ENCODE measurements at places on chromosomes 7 and 10.
A peak's percentile ranks its signal among the peaks of the same experiment; 100 is the strongest.

DNA sequence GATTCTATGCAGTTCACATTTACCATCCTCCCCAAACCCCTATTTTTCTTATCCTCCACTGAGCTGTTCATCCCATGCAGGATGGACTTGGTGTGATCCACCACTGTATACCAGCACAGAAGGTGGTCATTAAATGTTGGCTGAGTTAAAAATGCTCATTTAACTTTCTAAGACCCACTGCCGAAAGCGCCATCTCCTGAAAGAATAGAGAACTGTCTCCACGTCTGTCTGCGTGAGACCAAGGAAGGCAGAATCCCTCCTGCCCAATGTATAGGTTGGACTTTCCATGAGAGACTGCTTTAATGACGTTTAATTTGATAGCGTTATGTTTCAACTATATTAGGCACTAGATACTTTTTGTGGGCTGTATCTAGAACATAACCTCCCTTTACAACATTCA is 124.3 kb downstream of the GPAM start:
- DNase-seq: no peak

DNA sequence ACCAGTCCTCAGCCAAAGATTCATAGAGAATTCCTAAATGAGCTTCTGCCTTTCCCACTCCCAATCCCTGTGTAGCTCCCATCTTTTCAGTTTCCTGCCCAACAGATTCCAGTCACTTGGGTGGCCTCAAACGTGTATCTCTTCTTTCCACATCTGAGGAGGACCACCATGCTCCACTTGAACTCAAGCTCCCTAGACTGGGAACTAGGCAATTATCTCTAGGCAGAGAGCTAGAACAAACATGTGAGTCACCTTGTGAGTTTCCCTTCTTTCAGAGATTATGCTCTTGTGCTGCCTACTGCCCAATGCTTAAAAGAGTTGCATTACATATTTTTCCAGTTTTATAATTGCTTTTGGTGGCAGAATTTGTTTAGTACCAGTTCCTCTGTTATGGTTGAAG is 178.0 kb downstream of the MDFIC start:
- no peak for DNase-seq

DNA sequence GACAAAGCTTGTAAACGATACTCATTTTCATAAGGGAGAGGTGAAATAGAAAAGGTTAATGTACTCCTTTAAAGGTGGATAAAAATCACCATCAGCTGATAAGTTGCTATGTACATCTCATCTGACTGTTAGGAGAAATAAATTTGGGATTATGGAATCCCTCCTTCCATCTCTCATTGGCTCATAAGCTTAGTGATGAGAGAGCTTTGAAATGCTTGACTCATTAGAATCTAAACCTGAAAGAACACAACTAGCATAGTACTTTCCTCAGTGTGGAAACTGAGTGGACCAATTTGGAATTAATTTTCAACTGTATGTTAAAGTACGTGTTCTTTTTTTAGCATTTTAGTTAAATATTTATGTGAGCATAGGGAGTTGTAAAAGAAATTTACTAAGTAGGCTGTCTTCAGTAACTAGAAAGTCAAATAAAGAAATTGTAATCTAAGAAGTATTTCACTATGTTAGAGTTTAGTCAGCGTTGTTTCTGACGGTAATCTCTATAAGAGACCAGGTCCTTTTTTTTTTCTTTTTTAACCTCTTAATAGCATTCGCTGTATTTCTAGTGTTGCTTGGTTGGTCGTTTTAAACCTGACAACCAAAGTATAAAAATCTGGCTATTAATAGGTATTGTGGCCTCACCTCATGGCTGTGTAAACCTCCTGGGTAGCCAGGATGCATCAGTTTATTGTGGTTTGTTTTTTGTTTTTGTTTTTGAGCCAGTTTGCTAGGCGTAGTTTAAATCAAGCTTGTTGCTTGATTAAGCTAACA is 34.4 kb downstream of the FHIP2A start:
- no peak for DNase-seq

DNA sequence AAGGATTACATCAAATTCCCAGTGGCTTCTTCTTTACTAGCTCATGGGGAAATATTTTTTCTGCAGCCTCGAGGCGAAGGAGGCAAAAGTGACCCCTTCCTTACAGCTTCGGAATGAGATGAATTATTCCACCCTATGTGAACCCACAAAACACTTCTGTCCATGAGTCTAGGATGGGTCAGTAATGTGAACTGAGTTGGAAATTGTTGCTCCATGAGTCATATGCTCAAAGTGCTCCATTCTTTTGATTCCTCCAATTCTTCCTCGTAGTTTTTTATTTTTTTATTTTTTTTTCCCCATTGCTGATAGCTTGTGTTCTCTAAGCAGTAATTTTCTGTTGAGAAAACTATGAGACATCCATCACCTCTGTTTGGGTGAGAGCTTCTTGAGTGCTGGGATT is 31.7 kb upstream of the FAM204A start:
- no peak for DNase-seq

DNA sequence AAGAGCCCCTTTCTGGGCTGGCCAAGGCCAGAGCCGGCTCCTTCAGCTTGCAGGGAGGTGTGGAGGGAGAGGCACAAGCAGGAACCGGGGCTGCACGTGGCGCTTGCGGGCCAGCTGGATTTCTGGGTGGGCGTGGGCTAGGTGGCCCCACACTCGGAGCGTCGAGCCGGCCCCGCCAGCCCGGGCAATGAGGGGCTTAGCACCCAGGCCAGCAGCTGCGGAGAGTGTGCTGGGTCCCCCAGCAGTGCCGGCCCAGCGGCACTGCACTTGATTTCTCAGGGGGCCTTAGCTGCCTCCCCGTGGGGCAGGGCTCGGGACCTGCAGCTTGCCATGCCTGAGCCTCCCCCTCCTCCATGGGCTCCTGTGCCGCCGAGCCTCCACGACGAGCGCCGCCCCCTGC is 48.1 kb downstream of the SH2D4B start:
- no peak for DNase-seq

DNA sequence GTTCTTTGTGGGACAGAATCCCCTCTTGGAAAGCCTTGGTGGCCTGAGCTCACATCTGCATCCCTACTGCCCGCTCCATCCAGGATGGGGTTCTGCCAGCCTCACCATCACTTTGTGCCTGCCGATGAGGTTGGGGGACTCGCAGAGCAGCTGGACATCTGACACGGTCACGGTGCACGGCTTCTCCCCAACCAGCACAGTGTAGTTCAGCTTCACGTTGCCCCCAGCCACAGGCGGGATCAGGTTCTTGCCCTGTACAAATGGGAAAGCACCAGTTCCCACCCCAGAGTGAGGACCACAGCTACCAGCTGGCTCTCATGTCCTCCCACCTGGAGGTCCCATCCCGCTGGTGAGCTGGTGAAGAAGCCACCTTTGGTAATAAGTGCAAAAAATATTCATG is 395.8 kb downstream of the PLXNA4 start:
- DNase-seq: no peak

- DNase-seq: no peak
Measured at GRCh38 chr7:77455321-77455720, 39.2 kb upstream of the GSAP start.

GRCh38 chr10:20173046-20173445 is 356.8 kb downstream of the PLXDC2 start:
- DNase-seq: no peak

DNA sequence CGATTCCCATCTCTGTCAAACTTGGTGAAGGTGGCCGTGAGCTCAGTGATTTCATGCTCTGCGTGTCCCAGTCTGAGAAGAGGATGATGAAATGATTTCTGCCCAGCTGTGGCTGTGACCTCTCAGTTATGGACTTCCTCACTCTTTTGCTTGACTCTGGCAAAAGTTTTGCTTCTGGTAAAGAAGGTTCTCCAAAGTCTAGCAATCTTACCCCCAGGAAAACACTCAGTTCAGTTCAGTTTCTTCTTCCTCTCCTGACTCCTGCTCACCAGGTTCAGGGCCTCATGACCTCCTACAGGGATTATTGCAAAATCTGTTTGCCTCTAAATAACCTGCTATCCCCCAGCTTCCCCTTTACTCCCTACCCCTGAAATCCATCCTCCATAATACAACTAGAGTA is 4.9 kb upstream of the BLOC1S2 start:
- DNase-seq: no peak

- DNase-seq: no peak
Measured at GRCh38 chr7:94367949-94368348, 26.7 kb upstream of the COL1A2 start.

- DNase-seq: no peak
Measured at GRCh38 chr7:128008744-128009143, 22.5 kb downstream of the LRRC4 start.

DNA sequence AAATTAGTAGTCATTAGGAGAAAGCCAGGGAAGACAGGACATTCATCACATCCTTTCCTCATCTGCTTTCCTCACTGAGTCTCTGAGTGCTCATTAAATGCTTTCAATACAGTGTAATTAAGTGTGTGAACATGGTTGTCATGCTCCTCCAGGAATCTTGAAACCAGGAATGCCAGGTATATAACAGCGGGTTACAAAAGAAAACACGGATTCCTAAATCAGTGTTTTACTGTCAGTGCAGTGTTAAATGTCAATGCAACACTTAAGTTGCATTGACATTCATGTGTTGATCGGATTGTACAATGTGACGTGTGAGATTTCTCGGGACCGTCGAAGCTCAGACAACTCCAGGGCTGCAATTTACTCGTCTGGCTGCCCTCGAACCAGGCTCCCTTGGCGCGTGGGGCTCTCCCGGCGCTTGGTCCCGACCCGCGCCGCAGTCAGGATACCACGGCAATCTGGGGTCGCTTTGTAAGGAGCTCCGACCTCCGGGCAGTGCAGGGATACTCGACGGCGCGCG is 455 bp upstream of the SPAG6 start:
- DNase-seq: no peak

GRCh38 chr7:157404845-157405481 is 68.2 kb downstream of the DNAJB6 start:
- DNase-seq: peak; percentile 71

- no peak for DNase-seq
Measured at GRCh38 chr10:88725798-88726197, 19.7 kb downstream of the LIPK start.

DNA sequence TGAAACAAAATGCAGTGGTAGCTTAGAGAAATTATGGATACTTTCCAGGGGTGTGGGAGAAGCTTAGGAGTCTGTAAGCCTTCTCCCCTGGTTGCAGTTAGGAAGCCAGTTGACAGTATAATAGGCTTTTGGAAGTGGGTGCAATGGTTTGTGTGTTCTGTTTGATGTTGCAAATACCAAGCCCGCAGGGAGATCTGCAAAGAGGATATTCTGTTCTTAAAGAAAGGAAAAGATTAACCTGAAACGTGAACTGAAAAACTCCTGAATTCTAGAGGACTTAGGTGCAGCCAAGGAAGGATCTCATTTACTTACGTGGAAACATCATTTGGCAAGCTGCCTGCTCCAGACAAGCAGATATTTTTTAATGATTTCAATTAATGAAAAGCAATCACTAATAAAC is 496.6 kb downstream of the AUTS2 start:
- no peak for DNase-seq

- DNase-seq: no peak
Measured at GRCh38 chr10:79223091-79224048, 123.9 kb upstream of the PPIF start.

DNA sequence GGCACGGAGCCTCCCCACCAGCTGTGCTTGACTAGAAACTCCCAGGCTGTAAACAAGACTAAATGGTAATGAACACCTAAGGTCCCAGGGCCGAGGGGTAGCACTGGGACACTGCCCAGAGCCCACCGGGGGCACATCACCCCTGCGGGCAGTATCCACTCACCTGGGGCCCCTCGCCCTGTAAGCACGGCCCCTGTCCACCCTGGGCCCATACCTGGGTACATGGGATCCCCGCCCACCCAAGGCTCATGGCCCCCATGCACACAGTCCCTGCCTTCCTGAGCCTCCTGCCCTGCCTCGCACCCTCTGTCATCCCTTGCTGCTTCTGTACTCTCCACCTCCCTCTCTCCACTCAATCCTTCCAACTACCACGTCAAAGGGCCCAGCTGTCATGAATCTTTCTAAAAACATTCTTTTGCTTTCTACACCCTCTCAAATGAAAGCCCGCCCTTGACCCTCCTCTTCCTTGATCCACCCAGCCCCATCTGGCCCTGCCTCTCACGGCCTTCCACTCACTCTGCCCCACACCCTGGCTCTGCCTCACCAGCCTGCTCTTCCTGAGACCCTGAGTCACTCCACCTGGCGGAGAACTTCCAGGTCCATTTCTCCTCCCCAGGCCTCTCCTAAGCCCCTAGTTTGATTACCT is 173.1 kb downstream of the PARD3 start:
- DNase-seq: no peak

GRCh38 chr7:66082886-66083415 is 7.3 kb downstream of the ASL start:
- no peak for DNase-seq

DNA sequence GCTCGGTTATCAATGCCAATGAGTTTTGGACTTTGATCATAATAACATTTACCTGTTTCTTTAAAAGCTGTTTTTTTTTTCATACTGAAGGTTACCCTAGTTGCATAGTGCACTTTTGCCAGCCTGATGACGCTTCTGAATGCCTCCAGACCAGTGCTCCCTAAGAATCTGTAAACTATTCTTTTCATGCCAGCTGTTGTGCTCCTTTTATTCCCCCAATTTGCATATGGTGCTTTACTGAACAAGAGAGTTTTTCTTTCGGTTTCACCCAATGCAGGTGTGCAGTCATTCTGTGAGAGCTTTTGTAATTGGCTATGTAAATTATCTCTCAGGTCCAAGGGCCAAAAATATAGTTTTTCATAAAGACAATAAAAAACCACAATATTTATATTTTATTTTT is 48.1 kb upstream of the GLCCI1 start:
- DNase-seq: peak; percentile 30

DNA sequence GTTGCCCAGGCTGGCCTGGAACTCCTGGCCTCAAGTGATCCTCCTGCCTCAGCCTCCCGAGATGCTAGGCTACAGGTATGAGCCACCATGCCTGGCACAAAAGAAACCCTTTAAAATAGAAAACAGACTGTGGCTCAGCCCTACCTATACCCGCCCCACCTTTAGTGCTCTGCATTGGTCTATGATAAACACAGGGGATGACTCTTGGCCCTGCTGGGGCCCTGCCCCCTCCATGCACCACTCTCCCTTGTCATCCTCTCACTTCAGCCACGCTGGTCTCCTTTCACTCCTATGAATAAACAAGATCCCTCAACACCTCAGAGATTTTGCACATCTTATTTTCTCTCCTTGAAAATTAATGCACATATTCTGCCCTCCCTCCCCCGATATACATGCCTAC is 251.4 kb upstream of the KLF14 start:
- DNase-seq: peak; percentile 43

- DNase-seq: no peak
Measured at GRCh38 chr10:60281792-60282353, 107.8 kb downstream of the ANK3 start.

GRCh38 chr10:27815261-27815660 is 69.6 kb upstream of the MKX start:
- no peak for DNase-seq
